ENCODE measurements at places on chromosomes 7 and 10. TPM values are rescaled to one million over a fixed set of nuclear protein-coding genes. Genes with fewer than 3 reads are reported as not detected.

GRCh38 chr10:104472957-104473745, 119.5 kb downstream of the CFAP58 start:
- no peak for DNase-seq

BNIP3 gene
- total RNA-seq, result 93.3 TPM

- no peak for DNase-seq
These were observed 10.8 kb upstream of the CUBN start for GRCh38 chr10:17140386-17140761.

SUGCT gene
- total RNA-seq, result 0.43 TPM

GPR26 gene
- not detected for total RNA-seq

DNA sequence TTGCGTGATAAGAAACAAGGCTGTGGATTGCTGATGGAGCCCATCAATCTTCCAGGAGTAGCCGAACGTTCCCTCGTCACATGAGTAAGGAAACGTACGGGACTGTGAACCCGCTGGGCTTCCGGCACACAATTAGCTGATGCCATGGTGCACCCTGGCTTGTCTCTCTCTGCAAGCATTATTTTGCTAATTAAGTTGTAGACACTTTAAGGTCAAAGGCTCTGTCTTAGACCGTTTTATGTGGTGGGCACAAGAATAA, 50.9 kb downstream of the ADARB2 start:
- DNase-seq, result no peak

TRIM24 gene
- total RNA-seq, result 16.7 TPM

DNA sequence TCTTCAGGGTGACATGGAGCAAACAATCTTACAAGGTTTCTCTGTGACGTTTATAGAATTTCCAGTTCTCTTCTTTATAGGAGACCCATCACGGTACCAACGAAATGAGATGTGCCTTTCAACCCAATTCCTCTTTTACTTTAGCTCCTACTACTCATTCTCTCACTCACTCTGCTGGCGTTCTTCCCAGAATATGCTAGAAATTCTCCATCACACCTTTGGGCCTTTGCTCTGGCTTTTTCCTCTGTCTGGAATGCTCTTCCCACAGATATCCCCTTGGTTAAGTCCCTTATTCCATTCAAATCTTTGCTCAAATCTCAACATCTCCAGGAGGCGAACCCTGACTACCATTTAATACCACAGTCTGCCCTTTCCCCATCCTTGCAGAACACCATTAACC, 39.0 kb downstream of the SEMA3C start:
- DNase-seq, result no peak

DNA sequence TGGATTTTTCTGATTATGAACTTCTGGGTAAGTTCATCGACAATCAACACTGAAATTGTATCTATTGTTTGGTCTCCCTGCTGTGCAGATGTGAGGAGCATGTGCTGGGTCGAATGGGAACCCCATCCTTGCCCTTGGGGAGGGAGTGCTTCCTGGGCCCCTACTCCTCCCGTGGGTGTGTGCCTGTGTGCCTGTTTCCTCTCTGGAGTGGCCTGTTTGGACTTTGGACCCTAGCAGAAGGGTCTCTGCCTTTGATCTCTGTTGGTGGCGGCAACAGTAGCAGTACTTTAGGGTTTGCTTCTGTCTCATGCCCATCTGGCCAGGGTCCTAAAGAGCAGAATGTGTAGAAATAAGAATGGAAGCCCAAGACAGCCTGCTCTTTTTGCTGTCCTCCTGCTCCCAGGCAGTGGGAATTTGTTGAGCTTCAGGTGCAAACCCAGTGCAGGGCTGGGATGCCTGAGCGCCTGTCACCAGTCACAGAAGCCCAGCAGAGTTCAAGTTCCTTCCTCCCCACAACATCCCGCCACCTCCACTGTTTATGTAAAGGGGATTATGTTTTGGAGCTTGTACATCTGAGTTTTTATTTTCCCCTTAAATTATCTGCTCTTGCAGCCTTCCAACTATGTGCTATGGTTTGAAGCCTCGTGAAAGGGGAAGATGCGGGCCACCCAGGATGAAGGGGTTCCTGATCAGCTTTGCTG, 1.5 kb upstream of the TACR2 start:
- no peak for DNase-seq

DNA sequence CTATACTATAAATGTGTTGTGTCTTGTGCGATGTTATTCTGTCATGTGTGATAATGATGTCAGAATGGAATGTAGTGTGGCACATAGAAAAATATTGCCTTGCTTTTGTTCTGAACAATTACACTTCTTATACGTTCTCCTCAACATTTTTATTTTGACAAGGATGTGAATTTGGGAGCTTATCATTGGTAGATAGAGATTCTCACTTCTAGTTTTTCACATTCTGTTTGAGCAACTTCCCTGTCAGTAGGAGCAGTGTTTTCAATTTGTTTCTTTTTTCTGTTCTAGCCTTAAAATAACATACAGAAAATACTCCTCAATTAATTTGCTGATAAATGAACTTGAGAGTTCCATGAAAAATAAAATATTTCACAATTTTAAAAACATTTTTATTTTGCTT, 17.6 kb downstream of the SUN3 start:
- DNase-seq, result no peak

GRCh38 chr10:97584060-97584797, at the start of gene HOGA1:
TSS of gene HOGA1 (plus strand) at chr10:97584389. CDS start at chr10:97584704, 315 bp downstream.
- no peak for DNase-seq

DNA sequence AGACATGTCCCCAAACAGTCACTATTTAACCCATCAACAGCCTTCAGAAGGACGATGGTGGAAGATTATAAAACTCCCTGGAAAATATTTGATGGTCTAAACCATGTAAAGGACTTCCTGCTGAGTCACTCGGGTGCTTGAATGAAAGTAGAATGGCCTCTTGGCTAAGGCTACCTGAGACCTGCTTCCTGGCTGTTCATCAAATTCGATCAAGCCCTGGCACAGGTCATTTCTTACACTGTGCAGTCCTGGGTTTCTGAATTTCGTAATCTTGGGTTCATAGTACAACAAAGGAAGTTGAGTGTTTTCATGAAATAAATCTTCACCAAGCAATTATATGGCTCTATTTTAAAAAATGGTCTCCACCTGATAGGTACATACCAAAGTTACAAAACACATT, 260.3 kb upstream of the RNF32 start:
- no peak for DNase-seq

GRCh38 chr7:26311798-26312197, 20.1 kb downstream of the SNX10 start:
- DNase-seq, result no peak

C7orf33 gene
- total RNA-seq, result not detected

TRIL gene
- total RNA-seq, result not detected

- DNase-seq, result no peak
These were observed 521.9 kb downstream of the TYW1 start for GRCh38 chr7:67518580-67518979.

UTF1 gene
- 0.28 TPM for total RNA-seq

DNA sequence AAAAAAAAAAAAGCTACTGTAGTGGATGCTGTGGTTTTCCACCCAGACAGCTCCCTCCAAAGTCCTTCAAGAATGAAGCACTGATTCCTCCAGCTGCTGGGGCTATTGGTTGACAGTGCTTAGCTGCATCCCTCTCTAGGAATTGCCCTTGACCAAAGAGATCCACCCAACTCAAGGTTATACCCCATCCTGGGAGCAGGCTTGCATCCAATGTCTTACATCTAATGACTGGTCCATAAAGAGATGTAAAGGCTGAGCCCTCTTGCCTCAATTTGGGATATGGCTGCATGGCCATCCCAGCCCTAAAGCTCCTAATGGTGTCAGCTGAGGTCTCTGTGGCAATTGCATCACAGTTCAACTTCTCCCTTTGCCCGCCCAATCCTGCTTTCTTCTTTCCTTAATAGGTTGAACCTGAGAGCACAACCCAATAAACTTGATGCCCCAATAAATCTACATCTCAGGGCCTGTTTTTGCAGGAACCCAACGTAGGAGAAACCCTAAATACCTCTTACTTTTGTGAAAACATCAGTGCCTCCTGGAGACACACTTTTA, 4.4 kb downstream of the GPR37 start:
- DNase-seq, result no peak

CHCHD2 gene
- 660 TPM for total RNA-seq

- DNase-seq, result no peak
These were observed 80.4 kb downstream of the TES start for GRCh38 chr7:116290740-116291139.

DNA sequence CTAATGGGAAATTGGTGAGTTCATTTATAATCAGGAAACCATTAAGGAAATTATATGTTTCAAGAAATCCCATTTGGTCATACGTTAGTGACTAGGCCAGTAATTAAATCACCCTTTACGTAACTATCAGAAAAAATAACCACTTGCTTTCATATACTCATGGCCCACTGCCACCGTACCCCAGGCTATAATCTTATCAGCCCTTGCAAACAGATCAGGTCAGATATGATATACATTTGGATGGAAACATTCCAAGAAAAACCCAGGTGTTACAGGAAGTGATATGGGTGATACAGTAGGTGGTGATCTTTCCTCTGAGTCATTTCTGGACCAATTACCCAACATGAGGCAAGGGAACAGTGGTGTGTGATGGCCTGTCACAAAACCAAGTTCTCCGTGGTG, 481.0 kb upstream of the SEMA3A start:
- no peak for DNase-seq

All from activated T-helper 2 cell treated with anti-CD3 and anti-CD28 coated beads, Interferon-gamma antibody, Interleukin-2, Interleukin-4, amounts not matched to agents 10 μg/mL and 5 μg/mL and 100 μg/mL, durations not matched to agents 14 hours and 24 hours and 36 hours (primary cell).